ENCODE measurements at places on chromosomes 2 and 18. TPM values are rescaled to one million over a fixed set of nuclear protein-coding genes. Genes with fewer than 3 reads are reported as not detected.

IL1RL1 gene
- 0.31 TPM for total RNA-seq

ATP6V1B1 gene
- 0.62 TPM for total RNA-seq

DNA sequence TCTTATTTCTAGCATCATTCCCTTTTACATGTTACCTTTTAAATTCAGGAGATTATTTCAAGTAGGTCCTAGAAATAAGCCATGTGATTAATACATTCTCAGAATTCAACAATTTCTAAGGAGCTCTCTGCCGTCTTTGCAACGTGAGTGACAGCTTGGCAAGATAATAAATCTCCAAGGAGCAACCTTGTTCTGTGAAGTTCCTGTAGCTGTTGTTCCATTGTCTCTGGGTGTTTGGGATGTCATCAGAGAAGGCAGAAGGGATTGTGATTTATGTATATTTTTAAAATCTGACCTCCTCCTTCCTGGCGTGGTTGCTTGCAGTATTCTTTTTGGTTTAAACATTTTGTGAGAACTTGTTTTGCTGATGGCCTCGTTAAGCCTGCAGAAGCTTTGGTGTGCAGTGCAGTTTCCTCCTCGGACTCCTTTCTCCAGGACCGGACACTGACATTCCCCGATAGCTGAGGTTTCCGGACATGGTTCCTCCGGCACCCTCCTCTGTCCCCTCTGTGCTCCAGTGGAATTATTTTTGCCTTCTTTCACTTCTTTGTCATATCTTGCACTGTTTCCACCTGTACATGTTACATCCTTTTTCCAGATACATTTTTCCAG is 33.7 kb downstream of the RAMP1 start:
- DNase-seq: no peak

DNA sequence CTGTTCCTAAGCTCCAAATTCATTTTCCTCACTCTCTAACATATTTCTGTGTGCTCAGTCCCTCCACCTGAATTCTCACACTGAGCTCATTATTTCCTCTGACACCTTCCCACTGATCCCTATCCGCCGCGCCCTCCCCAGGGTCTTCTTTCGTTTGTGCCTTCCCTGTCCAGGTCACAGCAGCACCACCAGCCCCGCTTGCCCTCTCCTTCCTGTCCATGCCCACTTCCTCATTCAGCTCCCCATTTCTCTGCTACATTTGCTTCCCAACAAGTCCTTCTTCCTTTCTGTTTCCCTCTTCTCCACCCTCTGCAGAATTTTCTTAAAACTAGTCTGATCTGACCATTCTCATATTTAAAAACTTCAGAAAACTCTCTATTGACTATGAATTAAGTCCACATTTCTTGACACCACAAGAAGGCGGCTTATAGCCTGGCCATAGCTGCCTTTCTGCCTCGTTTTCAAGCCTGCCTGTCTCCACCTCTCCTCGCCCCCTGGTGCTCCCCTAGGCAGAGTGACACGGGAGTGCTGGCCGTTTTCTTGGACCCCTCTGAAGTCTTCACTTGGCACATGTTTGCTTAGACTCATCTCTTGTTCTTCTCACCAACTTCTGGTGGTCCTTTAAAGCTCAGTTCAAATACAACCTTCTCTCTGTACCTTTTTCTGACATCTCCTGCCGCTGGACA is 138.7 kb upstream of the BOD1L2 start:
- no peak for DNase-seq

DNA sequence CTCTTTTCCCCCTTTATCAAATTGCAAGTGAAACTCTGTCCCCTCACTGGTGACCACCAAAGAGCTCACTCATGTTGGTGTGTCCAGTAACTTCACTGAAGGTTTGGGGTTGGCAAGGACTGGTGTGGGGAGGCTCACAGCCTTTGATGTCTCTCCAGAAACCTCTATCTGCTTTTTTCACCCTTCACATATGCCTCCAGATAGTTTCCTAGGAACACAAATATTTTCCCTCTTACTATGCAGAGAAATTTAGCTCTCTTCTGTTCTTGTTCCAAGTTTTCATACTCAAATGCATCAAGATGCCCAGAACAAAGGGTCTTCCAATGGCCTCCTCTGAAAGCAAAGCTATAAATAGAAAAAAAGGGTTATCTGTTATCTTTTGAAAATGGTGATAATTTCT is 20.7 kb downstream of the DTNA start:
- peak; percentile 12 for DNase-seq
